ENCODE measurements at places on chromosomes 7 and 10.
A peak's percentile ranks its signal among the peaks of the same experiment; 100 is the strongest.

GRCh38 chr7:28595076-28595475, 182.8 kb downstream of the CREB5 start:
- DNase-seq = no peak

DNA sequence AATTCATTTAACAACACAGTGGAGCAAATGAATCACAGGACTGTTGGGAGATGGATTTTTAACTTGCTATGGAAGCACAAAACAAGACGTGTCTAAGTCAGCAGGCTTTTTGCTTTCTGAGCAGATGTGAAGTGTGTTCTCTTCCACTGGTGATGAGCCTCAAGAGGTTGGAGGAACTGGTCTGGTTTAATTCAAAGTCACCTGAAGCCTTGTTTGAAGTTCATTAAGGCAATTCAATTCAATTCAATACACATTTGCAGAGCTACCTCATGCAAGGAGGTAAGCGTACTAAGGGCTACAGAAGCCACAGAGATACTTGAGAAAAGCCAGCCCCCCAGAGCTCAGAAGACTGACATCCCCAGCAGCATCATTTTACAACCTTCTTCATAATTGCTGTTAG, 68.4 kb upstream of the PALS2 start:
- no peak for DNase-seq

GRCh38 chr7:117771756-117772155, 101.5 kb downstream of the CTTNBP2 start:
- no peak for DNase-seq

DNA sequence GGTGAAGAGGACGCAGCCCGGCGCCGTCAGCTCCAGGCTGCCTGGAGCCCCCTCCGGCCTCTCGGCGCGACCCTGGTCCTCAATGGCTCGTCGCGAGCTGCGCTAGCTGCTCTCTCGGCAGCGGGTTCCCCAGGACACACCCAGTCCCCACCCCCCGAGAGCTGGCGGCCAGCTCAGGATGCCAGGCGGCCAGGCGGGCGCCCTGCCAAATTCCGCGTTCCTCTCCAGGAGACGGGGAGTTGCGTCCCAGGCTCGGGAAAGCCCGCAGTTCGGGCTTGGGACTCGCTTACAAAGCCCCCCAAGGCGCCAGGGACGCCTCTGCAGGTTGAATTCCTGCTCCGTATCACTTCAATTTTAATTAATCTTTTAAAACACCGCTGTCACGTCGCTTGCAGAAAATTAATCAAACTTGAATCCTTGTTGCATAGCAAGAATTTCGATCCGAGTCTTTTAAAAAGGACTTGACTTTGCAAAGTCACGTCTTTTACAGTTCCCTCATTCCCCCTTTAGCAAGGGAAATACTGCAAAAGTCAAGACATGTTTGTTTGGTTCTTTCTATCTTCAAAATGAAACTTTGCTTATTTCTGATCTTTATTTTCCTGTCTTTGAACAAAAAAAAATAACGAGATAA, 28.2 kb downstream of the SKIDA1 start:
- DNase-seq = peak; percentile 89

DNA sequence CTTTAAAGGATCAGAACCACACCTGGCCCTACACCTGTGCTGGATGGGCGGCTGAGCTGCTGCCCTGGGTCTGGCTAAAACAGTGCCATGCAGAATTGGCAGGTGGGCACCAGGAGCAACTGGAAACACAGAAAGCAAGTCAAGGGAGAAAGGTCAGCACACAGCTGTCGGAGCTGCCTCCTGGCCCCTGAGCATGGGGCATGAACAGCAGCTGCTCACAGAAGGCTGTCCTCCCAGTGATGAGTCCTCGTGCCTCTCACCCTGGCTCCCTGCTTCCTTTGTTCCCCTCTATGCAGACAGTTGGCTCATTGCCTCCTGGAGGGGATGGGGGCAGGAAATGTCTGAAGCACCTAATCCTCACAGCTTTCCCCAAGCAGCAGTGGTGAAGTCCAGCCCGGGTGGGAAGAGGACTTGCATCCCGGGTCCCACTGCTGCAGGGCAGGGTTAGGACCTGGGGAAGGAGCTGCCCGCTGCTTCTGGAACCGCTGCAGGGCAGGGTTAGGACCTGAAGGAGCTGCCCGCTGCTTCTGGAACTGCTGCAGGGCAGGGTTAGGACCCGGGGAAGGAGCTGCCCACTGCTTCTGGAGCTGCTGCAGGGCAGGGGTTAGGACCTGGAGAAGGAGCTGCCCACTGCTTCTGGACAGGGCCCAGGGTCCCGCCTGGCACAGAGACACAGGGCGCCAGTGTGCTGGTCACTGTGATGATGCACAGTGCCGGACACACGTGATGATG, 37.3 kb downstream of the VIPR2 start:
- DNase-seq = no peak

GRCh38 chr10:87862679-87863052, 667 bp downstream of the KLLN start:
- DNase-seq = no peak

DNA sequence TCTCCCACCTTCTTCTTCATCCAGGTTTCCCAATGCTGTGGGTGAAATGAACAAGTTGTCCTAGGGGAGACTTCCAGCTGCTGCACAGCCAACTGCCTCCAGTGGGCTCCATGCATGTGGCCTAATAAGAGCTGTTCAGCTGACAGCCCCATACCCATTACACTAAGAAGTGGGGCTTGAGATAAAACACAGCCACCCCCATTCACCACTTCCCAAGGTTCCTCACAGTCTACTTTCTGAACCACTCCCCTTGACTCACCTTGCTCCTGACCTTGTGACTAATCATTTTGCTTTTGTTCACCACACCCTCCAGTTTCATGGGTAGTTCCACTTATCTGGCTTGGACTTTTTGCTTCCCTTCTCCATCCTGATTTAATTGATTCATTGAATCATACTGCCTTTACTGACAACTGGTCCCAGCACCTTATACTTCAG, 119.3 kb downstream of the CABCOCO1 start:
- DNase-seq = no peak

- no peak for DNase-seq
These were observed 35.2 kb downstream of the COL26A1 start for GRCh38 chr7:101397770-101398324.

DNA sequence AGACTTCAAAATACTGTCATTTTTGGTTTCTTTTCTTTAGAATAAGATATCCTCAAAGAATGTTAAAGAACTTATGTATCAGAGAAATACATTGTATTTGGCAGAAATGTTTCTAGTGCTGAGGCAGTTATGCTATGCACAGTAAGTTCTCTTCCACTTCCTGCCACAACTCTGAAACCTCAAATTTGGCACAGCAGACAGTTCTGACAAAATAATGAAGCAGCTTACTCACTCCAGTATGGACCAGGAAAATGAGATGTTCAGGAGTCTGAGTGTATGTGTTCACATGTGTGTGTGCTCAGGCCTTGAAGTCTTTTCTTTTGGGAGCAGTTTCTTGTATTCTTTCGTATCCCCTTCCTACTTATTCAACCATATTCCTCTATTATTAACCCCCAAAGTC, 197.0 kb upstream of the AGK start:
- no peak for DNase-seq

GRCh38 chr10:13365243-13365642, 17.1 kb upstream of the SEPHS1 start:
- DNase-seq = no peak

DNA sequence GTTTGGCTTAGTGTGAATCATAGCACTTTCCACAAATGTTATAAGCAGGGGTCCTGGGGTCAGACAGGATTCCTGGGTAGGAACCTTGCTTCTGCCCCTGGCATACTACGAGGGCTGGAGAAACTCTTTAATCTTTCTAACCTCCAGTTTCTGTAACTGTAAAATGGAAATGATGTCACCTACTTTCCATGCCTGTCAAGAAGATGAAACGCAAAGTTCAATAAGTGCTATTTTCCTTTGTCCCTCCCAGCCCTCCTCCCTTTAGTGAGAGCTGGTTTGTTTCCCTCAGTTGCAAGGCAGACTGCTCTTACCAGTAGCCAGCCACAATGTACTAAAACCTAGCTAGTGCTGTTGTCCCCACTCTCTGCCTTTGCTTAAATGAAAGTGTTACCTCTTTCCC, 117.1 kb upstream of the HPS1 start:
- no peak for DNase-seq

GRCh38 chr10:11110539-11110938, 92.9 kb downstream of the CELF2 start:
- DNase-seq = no peak

DNA sequence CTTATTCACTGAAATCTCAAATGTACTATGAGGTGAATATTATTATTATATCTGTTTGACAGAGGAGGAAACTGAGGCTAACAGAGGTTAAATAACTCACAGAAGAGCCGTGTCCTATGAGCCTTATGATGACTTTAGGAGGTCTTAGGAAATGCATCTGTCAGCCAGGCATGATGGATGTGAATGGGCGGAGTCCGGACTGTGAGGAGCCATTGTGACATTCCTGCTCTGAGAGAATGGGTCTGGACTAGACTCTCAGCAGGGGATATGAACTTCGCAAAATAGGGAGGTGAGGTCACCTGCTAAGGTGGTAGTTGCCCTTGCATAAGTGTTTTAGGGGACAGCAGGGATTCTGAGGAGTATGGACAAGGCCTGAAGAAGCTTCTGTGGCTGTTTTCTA, 153.6 kb downstream of the TMEM178B start:
- no peak for DNase-seq

DNA sequence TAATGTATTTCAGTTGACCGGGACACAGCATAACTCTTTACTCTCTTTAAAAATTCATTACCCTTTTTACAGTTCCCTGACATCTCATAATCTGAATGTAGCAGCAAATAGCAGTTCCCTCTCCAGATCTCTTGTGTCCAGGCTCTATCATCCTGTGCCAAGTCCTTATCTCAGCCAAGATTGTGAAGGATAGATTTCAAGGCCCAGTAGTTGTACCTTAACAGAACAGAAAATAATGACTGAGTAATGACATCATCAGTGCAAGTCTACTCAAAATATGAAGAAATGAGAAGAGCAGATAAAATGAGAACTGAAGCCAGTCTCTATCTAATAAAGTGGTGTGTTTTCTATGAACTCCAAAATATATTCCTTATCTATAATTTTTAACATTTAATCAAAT, 92.6 kb downstream of the TFEC start:
- DNase-seq = no peak

- no peak for DNase-seq
These were observed 16.8 kb downstream of the DOCK1 start for GRCh38 chr10:126921974-126922525.

DNA sequence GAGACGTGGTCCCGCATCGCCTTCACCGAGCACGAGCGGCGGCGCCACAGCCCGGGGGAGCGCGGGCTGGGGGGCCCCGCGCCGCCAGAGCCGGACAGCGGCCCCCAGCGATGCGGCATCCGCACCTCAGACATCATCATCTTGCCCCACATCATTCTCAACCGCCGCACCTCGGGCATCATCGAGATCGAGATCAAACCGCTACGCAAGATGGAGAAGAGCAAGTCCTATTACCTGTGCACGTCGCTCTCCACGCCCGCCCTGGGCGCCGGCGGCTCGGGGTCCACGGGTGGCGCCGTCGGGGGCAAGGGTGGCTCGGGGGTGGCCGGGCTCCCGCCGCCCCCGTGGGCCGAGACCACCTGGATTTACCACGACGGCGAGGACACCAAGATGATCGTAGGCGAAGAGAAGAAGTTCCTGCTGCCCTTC, 737 bp downstream of the CNNM2 start:
- DNase-seq = no peak

- no peak for DNase-seq
These were observed 24.9 kb downstream of the ZNF783 start for GRCh38 chr7:149286811-149287400.

DNA sequence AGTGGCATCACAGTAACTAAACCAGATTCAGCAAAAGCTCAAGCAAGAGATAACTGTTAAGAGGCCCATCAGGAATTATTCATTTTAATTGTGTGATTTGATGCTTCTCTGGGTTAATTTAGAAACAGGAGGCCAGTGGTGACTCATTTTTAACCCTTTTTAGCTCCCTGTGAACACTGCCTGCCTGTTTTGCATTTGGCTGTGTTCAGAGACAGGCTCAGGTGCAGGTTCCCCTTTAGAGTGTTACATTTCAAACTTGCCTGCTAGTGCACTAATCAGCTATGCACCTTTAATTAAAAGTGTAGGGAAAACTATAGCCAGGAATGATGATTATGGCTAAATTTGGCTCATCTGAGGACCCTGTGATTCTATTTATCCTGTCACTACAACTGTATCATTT, 6.5 kb downstream of the STAMBPL1 start:
- no peak for DNase-seq

GRCh38 chr10:129586898-129587443, 119.9 kb downstream of the MGMT start:
- no peak for DNase-seq

GRCh38 chr7:18577096-18577771, 81.7 kb downstream of the HDAC9 start:
- DNase-seq = no peak

DNA sequence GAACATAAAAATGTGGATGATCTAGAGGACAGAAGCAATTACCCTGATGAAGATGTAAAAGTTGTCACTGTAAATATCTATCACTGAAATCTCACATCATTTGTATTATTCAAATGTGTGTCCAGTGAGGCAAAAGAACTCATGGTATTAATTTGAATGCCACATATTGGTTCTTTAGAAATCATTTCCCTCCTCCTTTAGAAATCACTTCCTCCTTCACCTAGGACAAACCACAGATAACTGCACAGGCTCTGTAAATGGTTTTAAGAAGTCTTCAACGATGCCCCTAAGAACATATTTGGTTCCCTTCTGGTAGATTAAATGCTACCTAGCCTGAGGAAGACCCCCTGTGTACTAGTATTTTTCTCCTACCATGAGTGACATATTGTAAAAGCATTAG, 33.1 kb upstream of the ZNF518A start:
- no peak for DNase-seq

DNA sequence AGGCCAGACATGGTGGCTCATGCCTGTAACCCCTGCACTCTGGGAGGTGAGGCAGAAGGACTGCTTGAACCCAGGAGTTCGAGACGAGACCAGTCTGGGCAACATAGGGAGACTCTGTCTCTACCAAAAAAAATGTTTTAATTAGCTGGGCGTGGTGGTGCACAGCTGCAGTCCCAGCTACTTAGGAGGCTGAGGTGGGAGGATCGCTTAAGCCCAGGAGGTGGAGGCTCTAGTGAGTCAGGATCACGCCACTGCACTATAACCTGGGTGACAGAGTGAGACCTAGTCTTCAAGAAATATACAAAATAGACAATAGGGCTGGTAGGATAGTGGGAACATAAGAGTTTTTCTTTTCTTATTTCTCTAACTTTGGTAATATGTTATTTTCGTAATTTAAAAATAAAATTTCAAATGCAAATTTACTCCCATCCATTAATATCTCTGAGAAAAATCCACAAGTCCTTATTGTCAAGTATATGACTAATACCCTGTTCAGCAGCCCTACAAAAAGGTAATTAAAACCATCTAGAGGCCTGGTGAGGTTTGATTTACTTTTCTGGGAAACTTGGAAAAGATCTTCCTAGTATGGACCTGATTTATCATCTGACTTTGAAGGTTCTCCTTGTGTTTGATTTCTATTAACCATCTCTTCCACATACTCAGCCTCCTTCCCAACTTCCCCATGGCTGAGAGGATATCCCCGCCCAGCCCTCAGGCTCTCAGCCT, 50.0 kb downstream of the CREB3L2 start:
- DNase-seq = no peak

Measured in coronary artery (tissue), 2 donors.